Cerebellum (tissue), 4 donors: ENCODE measurements at places on chromosomes 16 and 17. TPM values are rescaled to one million over a fixed set of nuclear protein-coding genes. Genes with fewer than 3 reads are reported as not detected.

CDRT15 gene
- total RNA-seq: not detected

BIRC5 gene
- total RNA-seq: 17.6 TPM

TNFRSF13B gene
- not detected for total RNA-seq

SLC6A2 gene
- 2.4 TPM for total RNA-seq

DHX58 gene
- 2.4 TPM for total RNA-seq

SCNN1B gene
- total RNA-seq: not detected

GCGR gene
- total RNA-seq: not detected

OR1A1 gene
- not detected for total RNA-seq

PGS1 gene
- total RNA-seq: 41.8 TPM

GPR139 gene
- total RNA-seq: 0.91 TPM

PRR35 gene
- 2.7 TPM for total RNA-seq

KRT9 gene
- not detected for total RNA-seq

GRCh38 chr16:13816701-13817100 lies 103.3 kb upstream of the ERCC4 start:
- no peak for DNase-seq

GRCh38 chr17:53631486-53631885 lies 191.2 kb upstream of the KIF2B start:
- DNase-seq: no peak

GRCh38 chr17:76716146-76716838 lies 5.5 kb upstream of the MXRA7 start:
- DNase-seq: no peak

GRCh38 chr16:66926171-66926947 lies 1.0 kb upstream of the RRAD start:
- DNase-seq: no peak

DNA sequence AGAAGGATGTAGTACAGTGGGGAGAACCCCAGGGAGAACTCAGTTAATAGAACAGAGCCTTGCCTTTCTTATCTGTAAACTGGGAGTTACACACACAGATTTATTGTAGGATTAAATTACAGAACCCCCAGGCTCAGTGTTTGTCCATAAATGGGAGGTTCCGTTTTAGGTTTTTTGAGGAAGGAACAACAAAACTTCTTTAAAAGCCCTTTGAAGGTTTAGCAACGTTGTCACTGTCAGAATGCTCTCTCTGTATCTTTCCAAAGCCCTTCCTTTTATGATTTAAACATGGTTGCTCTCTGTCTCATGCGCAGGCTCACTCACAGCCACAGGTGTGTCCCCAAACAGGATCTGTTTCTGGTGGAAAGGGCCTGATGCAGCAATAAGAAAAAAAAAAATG lies 9.4 kb upstream of the GNA13 start:
- DNase-seq: no peak

GRCh38 chr17:32971171-32971570 lies 20.5 kb upstream of the SPACA3 start:
- no peak for DNase-seq

- no peak for DNase-seq
These were observed 36.7 kb downstream of the COTL1 start for GRCh38 chr16:84581158-84581557.

GRCh38 chr16:17205279-17206211 lies 265.2 kb downstream of the XYLT1 start:
- DNase-seq: no peak

DNA sequence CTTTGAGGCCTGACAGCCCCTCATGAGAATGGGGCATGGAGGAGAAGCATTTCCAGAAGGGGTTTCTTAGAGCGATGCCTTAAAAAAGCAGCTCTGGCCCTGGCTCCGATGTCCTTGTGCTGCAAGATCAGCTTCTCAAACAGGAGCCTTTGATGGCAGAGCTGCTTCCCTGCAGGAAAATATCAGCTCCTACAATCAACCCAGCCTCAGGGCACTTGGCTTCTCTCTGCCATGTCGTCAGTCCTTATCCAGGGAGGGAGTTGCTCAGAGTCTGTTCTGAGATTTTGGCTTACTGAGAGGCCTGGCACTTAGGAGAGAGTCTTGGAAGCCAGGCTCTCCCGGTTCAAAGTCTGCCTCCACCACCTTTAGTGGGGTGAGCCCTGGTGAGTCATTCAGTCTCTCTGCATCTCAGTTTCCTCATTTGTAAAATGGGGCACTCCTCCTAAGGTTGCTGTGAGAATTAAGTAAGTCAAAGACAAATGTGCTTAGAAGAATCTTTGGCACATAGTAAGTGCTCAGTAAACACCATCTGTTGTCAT lies 184.4 kb downstream of the HAPSTR1 start:
- no peak for DNase-seq

DNA sequence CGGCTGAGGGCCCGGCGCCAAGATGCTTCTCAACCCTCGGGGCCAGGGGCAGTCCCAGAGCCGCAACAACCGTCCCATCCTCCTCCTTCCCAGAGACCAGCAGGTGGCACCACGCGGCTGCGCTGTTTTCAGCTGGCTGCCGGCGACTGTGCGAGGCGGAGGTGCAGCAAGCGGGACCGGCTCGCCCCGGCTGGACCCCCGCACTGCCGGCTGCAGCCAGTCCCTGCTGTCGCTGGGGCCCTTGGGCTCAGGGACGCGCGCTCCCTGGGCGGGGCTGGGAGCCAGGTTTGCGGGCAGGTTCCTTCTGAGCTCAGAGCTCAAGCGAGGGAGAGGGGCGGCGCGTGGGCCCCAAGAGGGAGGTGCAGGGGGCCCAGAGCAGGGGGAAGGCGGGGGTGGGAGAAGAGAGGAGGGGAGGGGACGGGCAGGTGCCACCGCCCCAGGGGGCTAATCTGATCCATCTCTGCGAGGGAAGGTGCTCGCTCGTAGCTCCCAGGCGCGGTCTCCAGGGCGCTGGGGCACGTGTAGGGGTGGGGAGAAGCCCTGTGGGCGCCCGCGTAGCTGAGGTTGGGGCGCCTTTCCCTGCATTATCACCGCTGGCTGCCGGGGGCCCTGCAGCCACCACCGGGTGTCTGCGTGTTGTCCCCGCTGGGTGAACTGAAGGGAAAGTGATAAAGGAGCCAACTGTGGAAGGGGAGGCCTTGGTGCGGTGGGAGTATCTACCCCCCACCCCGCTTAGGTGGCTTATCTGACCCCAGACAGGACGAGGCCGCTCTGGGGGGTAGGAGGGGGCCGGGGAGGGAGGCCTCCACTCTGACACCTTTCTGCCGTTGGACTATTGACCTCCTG lies 24.2 kb downstream of the STAT5A start:
- peak; percentile 67 for DNase-seq

GRCh38 chr17:63419949-63420867 lies 25.9 kb downstream of the CYB561 start:
- no peak for DNase-seq

GRCh38 chr17:1055751-1056645 lies 59.1 kb downstream of the TIMM22 start:
- peak; percentile 74 for DNase-seq

- DNase-seq: no peak
These were observed 121.3 kb upstream of the CACNG5 start for GRCh38 chr17:66713533-66714042.

DNA sequence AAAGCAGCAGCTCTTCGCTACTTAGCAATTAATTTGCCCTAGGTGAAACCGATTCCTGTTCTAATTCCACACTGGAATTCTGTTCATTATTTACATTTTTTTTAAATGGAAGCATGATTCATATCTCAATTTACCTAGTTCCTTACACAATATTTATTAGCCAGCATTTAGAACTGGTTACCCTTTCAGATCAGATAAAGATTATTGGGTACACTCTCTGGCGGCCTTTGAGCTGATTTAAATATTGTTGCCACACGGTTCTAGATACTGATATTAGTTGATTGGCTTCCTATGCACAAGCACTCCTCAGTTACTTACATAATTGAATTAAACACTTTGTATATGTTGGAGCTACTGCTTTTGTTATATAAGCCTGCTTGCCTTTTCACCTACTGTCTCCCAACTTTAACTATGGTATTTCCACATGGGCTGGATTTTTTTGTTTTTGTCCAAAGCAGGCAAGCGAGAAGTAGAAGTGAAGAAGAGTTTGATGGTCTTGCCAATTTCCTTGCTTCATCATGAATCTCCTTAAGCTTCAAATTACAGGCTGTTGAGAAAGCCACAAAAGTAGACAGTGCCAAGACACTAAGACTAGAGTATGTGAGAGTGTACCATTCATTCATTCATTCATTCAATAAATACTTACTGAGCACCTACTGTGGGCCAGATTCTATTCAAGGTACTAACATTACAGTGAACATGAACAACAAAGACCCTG lies 3.9 kb upstream of the ALDH3A2 start:
- no peak for DNase-seq

GRCh38 chr16:57264950-57265371 lies 19.5 kb downstream of the PLLP start:
- DNase-seq: no peak

DNA sequence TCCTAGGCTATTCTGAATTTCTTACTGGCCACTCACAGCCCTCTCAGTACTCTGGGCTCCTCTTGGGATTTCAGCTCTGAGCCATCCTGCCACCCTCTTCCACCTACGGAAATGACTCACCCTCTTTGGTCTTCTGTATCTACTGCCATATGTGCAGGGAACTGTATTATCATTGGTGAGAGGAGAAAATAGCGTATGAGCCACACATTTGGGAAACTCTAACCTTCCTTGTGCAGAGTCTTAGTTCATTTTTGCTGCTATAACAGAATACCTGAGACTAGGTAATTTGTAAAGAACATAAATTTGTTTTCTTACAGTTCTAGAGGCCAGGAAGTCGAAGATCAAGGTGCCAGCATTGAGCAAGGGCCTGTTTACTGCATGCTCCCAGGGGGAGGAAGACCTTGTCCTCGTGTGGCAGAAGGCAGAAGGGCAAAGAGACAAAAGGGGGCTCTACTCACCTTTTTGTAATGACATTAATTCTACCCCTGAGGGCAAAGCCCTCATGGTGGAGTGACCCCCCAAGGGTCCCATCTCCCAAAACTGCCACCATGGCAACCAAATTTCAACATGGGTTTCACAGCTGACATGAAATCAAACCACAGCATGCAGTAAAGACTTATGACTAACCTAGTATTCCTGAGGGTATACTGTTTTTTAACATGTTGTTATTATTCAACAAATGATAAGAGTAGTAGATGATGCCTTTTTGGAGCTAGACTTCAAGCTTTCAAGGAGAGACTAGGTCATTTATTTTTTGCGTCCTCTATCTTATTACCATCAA lies 191.8 kb downstream of the PRKCA start:
- DNase-seq: no peak

DNA sequence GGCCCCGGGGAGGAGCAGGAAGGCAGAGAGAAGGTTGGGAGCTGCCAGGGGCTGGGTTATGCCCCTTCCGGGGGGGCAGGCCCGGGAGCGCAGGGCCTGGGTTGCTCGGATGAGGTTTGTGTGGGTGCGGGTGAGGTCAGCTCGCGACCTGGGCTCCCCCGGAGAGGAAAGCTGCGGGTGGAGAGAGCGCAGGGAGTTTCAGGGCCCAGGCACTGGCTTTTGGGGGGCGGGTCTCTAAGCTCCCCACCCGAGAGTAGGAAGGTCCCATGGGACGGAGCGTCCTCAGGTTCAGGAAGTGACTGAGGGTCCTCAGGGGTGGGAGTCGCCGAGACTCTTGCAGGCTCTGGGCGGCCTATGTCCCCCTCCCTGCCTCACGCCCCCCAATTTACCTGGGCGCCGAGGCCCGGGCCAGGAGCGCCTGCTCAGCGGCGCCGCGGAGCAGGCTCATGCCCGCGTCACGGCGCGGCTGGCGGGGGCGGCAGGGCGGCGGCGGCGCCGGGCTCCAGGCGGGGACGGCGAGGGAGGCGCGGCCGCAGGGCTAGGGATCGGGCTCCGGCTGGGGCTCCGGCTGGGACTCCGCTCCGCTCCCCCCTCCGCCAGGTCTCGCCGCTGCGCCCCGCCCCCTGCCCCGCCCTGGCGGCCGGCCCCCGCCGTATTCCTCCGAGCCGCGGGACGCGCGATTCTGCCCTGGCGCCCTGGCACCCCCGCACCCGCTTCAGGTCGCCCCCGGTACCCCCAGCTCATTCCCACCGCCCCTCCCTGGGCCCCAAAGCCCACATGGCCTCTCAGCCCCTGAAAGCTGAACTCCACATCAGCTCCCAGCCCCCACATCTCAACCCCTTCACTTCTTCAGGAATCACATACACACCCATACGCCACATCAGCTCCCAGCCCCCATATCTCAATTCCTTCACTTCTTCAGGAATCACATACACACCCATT lies at the start of gene DOK4:
DOK4 (minus strand) TSS at position 578 of the 942 bp plus-strand sequence. CDS start 6,986 bp downstream, outside the sequence.
- peak; percentile 93 for DNase-seq

DNA sequence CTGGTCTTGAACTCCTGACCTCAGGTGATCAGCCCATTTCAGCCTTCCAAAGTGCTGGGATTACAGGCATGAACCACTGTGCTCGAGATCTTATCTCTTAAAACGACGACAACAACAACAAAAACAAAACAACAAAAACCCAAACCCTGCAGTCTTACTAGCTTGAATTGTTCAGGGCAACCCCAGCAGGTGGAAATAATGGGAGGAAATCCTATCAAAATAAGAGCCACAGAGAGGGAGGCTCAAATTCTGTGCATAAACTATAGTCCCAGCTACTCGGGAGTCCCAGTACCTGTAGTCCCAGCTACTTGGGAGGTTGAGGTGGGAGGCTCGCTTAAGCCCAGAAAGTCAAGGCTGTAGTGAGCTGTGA lies 16.5 kb upstream of the ATP6V0A1 start:
- DNase-seq: no peak

DNA sequence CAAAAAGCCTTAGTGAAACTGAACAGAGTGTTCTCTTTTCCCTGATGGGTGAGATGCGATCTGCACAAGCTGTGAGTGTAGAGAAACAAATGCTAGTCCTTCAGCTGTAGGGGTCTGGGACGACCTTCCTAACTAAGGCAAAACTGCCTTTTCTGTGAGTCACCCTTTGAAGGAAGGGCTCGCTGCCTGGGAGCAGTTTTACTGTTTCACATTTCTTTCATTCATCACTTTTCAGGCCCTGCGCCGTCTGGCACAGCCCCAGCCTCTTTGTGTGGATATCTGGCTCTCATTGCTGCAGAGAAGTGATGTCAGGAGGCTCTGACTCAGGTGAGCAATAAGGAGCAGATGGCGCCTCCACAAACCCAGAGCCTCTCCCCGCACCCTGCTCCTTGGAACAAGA lies 57.4 kb downstream of the HS3ST3A1 start:
- peak; percentile 44 for DNase-seq

DNA sequence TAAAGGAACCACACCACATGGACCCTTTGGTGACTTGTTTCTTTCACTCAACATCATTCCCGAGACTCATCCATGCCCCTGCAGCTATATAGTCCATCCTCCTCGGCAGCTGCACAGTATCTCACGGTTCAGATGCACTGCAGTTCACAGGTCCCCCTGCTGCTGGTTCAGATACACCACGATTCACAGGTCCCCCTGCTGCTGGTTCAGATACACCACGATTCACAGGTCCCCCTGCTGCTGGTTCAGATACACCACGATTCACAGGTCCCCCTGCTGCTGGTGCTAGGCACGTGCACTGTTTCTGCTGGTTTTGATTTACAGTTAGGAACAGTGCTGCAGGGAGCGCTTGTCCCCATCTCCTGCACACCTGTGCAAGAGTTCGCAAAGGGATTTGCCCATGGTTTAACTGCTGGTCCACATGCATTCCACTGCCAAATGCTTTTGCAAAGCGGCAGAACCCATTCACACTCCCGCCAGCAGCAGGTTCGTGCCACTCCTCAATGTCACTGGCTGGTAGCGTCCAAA lies 3.8 kb downstream of the HSDL1 start:
- no peak for DNase-seq

GRCh38 chr17:4982305-4982704 lies 5.2 kb downstream of the CAMTA2 start:
- DNase-seq: no peak

- no peak for DNase-seq
These were observed 419 bp downstream of the RAB37 start for GRCh38 chr17:74737299-74738050.

GRCh38 chr16:79449067-79449769 lies 151.3 kb downstream of the MAF start:
- no peak for DNase-seq
